ENCODE measurements at places on chromosomes 1 and 21.
A peak's percentile ranks its signal among the peaks of the same experiment; 100 is the strongest.

- DNase-seq = no peak
These were observed 55.9 kb downstream of the TOR3A start for GRCh38 chr1:179137617-179138255.

DNA sequence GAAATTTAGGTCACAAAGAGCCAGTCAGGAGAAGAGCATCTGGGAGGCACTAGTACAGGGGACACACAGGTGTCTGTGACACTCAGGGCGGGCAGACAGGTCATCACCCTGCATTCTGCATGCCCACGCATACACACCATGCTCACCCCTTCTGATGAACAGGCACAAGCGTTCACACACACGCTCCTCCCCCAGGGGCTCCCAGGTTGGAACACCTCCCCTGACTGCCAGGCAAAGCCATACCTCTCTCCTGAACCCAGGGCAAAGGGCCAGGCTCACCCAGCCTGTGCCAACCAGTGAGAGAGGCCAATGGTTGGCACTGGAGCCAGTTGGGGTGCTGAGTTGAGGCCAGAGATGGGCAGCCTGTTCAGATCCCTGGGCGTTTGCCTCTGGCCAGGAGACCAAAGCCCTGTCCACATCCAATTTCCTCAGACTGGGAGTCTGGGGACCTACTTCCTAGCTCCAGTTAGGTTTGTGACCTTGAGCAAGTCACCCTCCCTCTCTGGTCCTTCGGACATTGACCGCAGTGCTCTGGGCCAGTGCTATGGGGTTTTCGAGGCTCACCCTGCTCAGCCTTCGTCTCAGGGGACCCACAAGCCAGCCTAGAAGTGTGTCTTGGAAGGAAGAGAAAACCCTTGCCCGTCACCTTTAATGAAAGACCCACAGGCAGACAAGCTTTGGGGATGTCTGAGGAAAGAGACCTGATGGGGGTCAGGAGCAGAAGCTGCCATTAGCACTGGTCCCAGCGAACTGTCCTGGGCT is 5.8 kb upstream of the LAD1 start:
- no peak for DNase-seq

DNA sequence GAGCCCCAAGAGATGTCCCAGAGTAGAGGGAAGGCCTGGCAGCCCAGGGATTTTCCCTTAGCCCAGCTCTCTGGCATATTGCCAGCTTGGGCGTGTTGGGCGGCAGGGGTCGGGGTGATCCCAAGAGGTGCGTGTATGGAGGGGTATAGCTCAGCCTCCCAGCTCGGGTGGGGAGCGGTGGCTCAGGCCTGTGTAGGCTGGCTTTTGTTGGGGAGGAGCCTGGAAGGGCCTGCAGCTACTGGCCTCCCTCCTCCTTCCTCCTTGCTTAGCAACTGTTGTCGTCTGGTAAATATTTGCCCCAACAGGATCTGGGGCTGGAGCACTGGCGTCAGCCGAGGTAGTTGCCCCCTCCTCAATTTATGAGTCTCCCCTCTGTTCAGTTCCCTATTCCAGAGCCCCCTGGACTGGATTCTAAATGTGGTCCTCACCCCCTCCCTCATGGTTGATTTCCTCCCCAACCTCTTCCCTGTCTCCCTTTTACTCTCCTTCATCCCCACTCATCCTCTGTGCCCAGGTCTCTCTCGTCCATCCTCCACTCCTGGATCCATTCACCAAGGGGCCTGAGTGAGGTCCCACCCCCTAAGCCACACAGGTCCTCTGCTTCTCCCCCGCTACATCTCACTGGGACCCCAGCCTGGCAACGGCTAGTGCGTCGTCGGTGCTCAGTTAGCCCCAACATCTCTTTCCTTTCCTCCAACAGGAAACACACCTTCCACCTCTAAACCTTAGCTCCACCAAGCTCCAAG is 10.3 kb upstream of the LMNA start:
- peak; percentile 85 for DNase-seq

- DNase-seq = no peak
These were observed 54.1 kb downstream of the RUNX1 start for GRCh38 chr21:34994766-34995631.

- no peak for DNase-seq
These were observed 67.6 kb downstream of the SEC16B start for GRCh38 chr1:177902266-177902665.

GRCh38 chr1:228321435-228321834 is 85.2 kb downstream of the TRIM11 start:
- DNase-seq = no peak

- DNase-seq = peak; percentile 41
These were observed 1.3 kb downstream of the DYRK1A start for GRCh38 chr21:37367703-37368540.

GRCh38 chr1:234608911-234609690 is 877 bp downstream of the IRF2BP2 start:
- DNase-seq = peak; percentile 66

- DNase-seq = no peak
These were observed 926 bp upstream of the SCMH1 start for GRCh38 chr1:41243079-41243385.

- DNase-seq = no peak
These were observed 12.7 kb downstream of the ATF3 start for GRCh38 chr1:212621043-212621948.

GRCh38 chr1:1041092-1041523 is 21.2 kb downstream of the AGRN start:
- no peak for DNase-seq

Measured in CD4-positive, alpha-beta T cell treated with Interleukin-15 for 4 hours (primary cell).